ENCODE measurements at places on chromosomes 2 and 18.

DNA sequence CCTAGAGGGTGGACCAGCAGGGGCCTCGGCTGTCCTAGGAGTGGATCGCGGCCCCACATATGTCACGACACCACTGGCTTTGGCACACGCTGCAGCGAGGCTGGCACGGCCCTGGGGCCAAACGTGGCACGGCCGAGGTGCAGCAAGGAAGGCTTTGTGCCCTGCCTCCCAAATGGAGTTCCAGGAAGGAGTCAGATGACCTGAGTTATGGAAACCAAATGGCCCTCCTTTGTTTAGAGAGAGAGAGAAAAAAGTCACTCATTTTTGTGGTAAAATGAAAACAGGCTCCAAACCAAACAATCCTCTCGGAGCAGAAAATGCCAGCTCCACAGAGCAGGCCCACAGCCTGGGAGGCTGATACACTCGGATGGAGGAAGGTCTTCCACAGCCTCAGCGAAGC is 105.6 kb downstream of the ANTXR1 start:
- DNase-seq, result no peak

DNA sequence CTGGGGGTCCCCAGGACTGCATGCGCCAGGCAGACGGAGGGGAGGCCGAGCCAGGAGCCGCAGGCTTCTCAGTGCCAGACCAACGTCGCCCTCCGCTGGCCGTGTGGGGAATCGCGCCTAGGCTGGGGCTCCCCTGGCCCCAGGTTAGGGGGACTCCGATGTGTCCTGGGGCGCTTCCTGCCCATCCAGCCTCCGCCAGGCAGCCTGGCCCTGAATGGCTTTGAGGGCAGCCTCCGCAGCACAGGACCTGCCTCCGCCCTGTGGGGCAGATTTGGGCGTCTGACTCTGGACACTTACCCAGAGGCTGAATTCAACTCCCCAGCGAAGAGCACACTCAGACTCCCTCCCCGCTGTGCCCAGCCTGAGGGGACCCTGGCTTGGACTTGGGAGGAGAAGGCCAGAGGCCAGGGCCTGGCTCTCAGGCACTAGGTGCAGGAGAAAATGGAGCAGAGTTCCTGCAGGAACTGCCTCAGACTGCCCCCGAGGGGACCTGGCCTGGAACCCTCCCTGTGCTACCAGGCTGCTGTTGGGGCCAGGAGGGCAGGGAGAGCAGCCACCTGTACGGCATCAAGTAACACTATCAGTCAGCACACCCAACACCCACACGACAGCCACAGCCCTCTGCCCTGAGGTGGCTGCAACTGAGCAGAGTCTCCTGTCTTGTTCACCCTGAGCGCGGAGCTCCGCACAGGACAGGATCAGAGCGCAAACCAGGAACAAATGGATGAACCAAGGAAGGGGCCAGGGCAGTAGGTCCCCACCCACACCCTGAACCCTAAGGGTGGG is 597 bp upstream of the TEKT4 start:
- no peak for DNase-seq

- DNase-seq, result no peak
These were observed 461.2 kb upstream of the TMEFF2 start for GRCh38 chr2:192655916-192656315.

GRCh38 chr2:6310256-6311215 is 555.2 kb downstream of the CMPK2 start:
- DNase-seq, result no peak

DNA sequence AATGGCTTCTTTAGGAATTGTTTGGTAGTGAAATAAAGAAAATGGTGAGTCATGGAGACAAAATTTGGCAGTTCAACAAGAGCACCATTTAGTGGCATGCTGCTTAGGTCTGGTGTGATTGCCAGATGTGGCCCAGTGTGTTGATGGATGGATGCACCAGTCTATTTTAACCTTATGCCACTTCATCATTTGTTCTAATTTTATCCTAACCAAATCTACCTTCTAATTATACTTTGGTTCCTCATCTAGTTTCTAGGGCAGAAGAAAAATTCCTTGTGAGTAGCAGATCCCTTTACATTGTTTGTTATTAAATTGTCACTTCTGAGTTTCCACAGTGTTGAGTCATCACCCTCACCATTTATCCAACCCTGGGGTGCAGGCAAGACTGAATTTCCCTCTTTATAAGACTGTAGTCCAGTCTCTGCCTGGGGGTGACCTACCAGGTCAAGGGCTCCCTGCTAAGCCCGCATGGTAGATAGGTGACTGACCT is 32.5 kb downstream of the NABP1 start:
- no peak for DNase-seq

Measured in stimulated activated CD4-positive, alpha-beta T cell treated with anti-CD3 and anti-CD28 coated beads, Interleukin-2, amount 100 ng/mL, for 24 hours (primary cell).